Astrocyte (in vitro differentiated cells and primary cell): ENCODE measurements at places on chromosomes 6 and 20. TPM values are rescaled to one million over a fixed set of nuclear protein-coding genes. Genes with fewer than 3 reads are reported as not detected.

The PRSS35 gene
- total RNA-seq = 3.7 and 3.9 TPM in 2 replicates

GRCh38 chr6:121652726-121653623 is 217.5 kb downstream of the GJA1 start:
- H3K36me3 ChIP-seq = no peaks in the 10 kb centered on the region
- peaks cover 12% of the 10 kb centered on the region for H3K4me1 ChIP-seq
- H3K27ac ChIP-seq = peak overlapping the region; percentile 29
- no peak overlapping the region for H3K4me3 ChIP-seq
- DNase-seq = peak; percentile 76

DNA sequence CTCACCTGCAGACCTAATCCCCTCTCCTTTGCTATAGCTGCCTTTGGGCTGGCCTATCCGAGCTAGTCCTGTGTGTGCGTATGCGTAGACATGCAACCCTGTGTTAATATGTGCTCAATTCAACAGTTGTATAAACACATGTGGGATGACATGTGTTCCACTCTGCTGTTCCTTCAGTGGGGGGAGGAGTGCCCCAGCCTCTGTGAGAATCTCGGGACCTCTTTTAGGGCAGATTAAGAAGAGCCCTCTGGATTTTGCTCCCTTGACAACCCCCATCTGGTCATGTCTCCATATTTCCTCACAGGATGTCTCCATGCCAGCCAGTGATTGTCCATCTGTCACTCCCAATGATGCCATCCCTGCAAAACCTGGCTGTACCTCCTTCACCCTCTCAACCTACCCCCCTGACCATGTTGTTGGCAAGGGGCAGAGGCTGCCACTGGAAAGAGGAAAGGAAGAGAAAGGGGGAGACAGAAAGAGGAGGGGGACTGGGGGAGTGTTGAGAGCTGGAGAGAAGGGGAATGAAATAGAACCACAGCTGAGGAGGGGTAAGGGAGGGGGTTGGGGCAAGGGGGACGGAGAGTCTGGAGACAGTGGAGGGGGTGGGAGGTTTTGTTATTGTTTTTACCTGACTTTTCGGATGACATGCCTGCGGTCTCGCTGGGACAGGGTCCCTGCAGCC is 417 bp downstream of the PRRT1 start:
- H3K36me3 ChIP-seq = peaks cover under 1% of the 10 kb centered on the region
- H3K27me3 ChIP-seq = peaks cover 34% of the 10 kb centered on the region
- H3K4me1 ChIP-seq = peaks cover 24% of the 10 kb centered on the region

DNA sequence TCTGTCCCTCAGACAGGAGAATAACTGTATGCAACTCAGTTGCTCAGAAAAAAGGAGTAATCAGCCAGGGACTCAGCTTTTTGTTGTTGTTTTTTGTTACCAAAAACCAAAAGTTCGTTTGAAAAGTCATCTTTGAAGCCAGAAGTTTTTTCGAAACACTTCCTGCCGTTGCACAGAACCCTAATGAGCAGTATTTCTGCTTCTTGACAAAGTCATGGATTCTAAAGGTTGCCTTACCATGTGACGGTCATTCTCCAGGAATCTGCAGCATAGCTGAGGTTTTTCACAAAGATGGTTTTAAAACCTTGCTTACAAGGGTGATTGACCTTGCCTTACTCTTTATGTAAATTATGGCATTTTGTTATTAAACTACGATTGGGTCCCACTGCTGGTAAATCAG is 1.9 kb downstream of the RAB32 start:
- H3K27me3 ChIP-seq = no peaks in the 10 kb centered on the region
- peak overlapping the region; percentile 95 for H3K27ac ChIP-seq
- H3K4me3 ChIP-seq = peak overlapping the region; percentile 85

DNA sequence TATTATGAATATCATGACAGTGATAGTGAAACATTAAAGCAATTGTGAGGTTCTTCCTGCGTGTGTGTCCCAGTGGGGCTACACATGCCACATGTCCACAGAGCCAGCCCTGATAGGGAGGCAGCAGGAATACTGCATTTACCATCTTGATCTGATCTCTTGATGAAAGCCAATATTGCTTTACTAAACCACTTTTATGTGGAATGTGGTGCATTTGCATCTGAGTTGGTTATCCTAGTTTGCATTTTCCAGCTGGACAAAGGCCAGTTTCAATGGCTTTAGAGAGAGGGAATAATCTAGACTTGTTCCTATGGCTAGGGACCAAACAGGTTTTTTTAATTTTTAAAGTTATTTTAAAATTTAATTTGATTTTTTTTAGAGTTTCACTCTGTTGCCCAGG is 216.3 kb upstream of the FERMT1 start:
- H3K27ac ChIP-seq = no peak overlapping the region
- no peaks in the 10 kb centered on the region for H3K4me1 ChIP-seq
- H3K27me3 ChIP-seq = no peaks in the 10 kb centered on the region
- DNase-seq = no peak
- H3K36me3 ChIP-seq = no peaks in the 10 kb centered on the region

DNA sequence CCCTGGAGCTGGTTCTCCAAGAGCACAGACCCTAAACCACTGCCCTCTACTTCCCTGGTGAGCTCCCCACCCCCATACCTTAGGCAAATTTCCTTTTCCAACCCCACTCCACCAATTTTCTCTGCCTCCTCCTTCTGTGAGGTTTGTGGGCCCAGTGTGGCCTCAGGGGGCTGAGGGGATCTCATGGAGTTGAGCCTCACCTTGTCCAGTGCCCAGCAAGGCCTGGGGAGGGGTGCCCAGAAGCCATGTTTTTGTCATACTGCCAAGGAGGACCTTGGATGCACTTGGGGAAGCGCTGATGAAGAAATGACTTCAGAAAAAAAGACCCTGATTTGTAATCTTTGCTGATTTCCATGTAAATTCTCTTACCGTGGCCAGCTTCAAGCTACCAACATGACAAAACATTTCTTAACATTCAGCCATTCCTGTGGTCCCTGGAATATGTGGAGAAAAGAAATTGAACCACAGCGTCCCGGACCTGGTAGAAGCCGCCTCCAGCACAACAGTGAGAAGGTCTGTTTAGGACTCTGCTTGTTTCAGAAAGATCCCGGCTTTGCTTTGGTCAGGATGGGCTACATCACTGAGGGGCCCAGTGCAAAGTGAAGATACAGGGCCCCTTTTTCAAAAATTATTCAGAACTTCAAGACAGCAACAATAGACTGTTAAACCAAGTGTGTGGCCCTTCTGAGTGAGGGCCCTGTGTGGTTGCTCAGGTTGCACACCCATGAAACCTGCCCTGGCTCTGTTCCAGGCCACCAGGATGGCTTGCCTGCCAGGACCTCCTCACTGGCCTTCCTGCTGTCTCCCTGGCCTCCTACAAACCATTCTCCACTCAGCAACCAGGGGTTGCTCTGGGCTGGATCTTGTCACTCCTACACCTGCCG is 52.5 kb downstream of the CHMP4B start:
- H3K27ac ChIP-seq = no peak overlapping the region
- no peaks in the 10 kb centered on the region for H3K4me1 ChIP-seq
- H3K36me3 ChIP-seq = no peaks in the 10 kb centered on the region
- DNase-seq = no peak
- peaks cover 3% of the 10 kb centered on the region for H3K27me3 ChIP-seq
- H3K4me3 ChIP-seq = no peak overlapping the region

GRCh38 chr6:152636609-152637295 is 410 bp downstream of the SYNE1 start:
- H3K36me3 ChIP-seq = no peaks in the 10 kb centered on the region
- no peaks in the 10 kb centered on the region for H3K27me3 ChIP-seq
- H3K4me3 ChIP-seq = peak overlapping the region; percentile 78
- peak; percentile 14 for DNase-seq
- peaks cover 9% of the 10 kb centered on the region for H3K4me1 ChIP-seq

The TRIM31 gene
- not detected in 2 replicates for total RNA-seq

- DNase-seq = no peak
- no peak overlapping the region for H3K27ac ChIP-seq
- no peaks in the 10 kb centered on the region for H3K4me1 ChIP-seq
These were observed 113.2 kb downstream of the ZDHHC14 start for GRCh38 chr6:157494132-157494710.

- H3K4me1 ChIP-seq = peaks cover 15% of the 10 kb centered on the region
- H3K4me3 ChIP-seq = no peak overlapping the region
- H3K36me3 ChIP-seq = no peaks in the 10 kb centered on the region
These were observed 179.4 kb downstream of the FOXC1 start for GRCh38 chr6:1789092-1789491.

- DNase-seq = no peak
- H3K27ac ChIP-seq = peak overlapping the region; percentile 42
- H3K36me3 ChIP-seq = peaks cover 10% of the 10 kb centered on the region
- H3K4me1 ChIP-seq = peaks cover 20% of the 10 kb centered on the region
These were observed 51.5 kb downstream of the RPRD1B start for GRCh38 chr20:38085026-38085425.

DNA sequence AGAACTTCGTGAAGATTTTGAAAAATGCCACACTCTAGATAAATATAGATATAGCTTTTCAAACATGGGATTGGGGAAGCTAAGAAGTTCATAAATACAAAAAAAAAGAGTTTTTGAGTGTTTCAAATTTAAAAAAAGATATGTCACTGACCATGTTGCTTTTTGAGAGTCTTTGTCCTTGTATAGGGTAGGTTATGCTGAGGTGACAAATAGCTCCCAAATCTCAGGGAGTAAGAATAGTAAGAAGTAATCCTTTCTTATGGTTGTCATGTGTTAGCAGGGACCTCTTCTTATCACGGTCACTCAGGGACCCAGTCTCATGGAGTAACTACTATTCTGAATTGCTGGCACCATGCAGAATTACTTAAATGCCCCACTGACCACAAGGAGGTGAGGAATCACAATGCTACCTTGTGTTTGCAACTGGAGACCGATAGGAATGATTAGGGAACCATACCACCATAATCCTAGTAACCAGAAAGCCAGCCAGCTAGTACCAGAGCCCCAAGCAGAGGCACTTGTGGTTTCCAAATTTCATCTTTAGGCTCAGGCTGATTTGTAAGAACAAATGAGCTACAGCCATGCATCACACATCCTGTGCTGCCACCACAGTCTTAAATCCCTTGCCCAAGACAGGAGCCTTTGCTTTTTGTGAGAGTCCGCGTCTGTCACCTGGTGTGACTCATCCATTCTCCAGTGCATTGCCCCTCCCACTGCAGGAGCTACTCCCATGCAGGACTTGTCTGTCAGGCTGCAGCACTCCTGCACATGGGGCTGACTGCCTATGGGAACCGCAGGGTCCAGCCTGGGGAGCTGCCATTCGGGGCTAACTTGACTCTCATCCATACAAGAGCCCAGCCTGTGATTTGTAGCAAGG is 42.4 kb upstream of the ADGRF4 start:
- H3K4me3 ChIP-seq = no peak overlapping the region
- peak; percentile 69 for DNase-seq
- H3K36me3 ChIP-seq = no peaks in the 10 kb centered on the region
- peaks cover 16% of the 10 kb centered on the region for H3K4me1 ChIP-seq
- H3K27ac ChIP-seq = no peak overlapping the region

GRCh38 chr6:7106752-7107577 is 796 bp upstream of the RREB1 start:
- no peak for DNase-seq
- peaks cover 9% of the 10 kb centered on the region for H3K4me1 ChIP-seq
- peak overlapping the region; percentile 99 for H3K4me3 ChIP-seq
- no peaks in the 10 kb centered on the region for H3K27me3 ChIP-seq

DNA sequence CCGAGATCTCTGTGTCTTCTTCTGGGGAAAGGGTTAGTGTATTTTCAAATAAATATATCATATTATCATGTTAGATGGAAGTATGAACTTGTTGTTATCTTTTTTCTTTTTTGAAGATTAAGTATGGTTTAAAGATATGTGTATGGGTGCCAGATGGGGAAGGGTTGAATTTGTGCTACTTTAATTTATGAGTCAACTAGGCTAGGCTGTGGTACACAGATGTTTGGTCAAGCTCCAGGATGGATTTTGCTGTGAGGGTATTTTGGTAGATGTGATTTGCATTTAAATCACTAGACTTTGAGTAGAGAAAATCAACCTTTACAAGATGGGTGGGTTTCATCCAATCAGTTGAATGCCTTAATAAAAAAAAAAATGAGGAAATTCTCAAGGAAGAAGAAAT is 886.6 kb upstream of the ADGRB3 start:
- H3K4me1 ChIP-seq = no peaks in the 10 kb centered on the region
- no peaks in the 10 kb centered on the region for H3K27me3 ChIP-seq
- H3K36me3 ChIP-seq = no peaks in the 10 kb centered on the region
- no peak overlapping the region for H3K27ac ChIP-seq
